ENCODE measurements at places on chromosomes 1 and 21. TPM values are rescaled to one million over a fixed set of nuclear protein-coding genes. Genes with fewer than 3 reads are reported as not detected.

DNA sequence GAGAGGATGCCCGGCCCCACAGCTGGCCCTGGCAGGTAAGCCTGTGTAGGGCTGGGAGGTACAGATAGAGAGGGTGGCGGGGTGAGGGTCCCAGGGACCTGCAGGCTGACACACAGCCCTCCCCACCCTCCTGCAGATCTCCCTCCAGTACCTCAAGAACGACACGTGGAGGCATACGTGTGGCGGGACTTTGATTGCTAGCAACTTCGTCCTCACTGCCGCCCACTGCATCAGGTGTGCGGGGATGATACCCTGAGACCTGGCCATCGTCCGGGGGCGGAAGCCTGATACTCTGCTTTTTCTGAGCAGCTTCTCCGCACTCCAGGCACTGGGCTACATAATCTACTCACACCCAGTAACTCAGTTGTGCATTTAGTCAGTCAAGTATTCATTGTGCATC lies 2.1 kb downstream of the CTRC start:
- no peaks in the 10 kb centered on the region for H3K4me1 ChIP-seq
- H3K4me3 ChIP-seq, result no peak overlapping the region
- no peak for DNase-seq
- no peak overlapping the region for H3K27ac ChIP-seq
- no peaks in the 10 kb centered on the region for H3K27me3 ChIP-seq

The C1orf115 gene
- 30.8 TPM for total RNA-seq

DNA sequence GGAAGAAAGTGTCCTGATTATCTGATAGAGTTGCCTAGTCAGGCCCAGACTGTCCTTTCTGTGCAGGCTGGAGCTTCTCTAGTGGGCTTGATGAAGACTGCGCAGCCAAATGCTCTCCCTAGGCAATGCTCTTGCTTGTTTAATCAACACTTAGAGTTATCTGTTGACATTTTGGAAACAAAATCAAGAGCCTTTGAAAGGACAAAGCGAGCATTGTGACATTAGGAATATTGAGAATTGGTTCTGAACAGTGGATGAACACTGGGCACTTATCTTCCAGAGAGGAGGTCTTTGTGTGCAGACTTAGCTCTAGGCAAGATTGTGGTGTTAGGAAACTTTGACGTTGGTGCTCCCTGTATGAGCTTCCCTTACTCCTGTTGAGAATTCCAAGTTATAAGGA lies 94.5 kb downstream of the DNTTIP2 start:
- no peaks in the 10 kb centered on the region for H3K27me3 ChIP-seq
- no peak overlapping the region for H3K27ac ChIP-seq
- no peaks in the 10 kb centered on the region for H3K36me3 ChIP-seq
- no peak for DNase-seq
- H3K4me3 ChIP-seq, result no peak overlapping the region

GRCh38 chr1:67544921-67545320 lies 114.7 kb upstream of the SERBP1 start:
- H3K4me1 ChIP-seq, result no peaks in the 10 kb centered on the region
- no peak overlapping the region for H3K4me3 ChIP-seq
- no peaks in the 10 kb centered on the region for H3K27me3 ChIP-seq
- DNase-seq, result no peak
- no peak overlapping the region for H3K27ac ChIP-seq

DNA sequence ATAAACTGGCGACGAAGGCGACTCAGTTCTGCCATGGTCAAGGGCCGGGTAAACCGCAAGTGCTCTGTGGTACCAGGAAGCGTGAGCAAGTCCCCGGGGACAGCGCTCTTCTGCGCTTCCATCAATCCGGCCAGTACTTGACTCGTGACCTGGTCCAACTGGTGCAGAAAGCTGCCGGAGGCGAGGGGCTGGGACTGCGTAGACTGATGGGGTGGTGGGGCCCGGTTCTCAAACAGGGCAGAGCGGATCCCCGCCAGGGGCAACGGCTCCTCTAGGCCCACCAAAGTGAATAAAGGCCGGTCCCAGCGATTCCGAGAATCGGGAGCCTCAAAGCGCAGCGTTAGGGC lies 852 bp downstream of the KTI12 start:
- peak overlapping the region; percentile 79 for H3K4me3 ChIP-seq
- H3K27ac ChIP-seq, result peak overlapping the region; percentile 93
- H3K27me3 ChIP-seq, result no peaks in the 10 kb centered on the region
- no peaks in the 10 kb centered on the region for H3K36me3 ChIP-seq
- peak; percentile 64 for DNase-seq
